ENCODE measurements at places on chromosomes 6 and 20.

DNA sequence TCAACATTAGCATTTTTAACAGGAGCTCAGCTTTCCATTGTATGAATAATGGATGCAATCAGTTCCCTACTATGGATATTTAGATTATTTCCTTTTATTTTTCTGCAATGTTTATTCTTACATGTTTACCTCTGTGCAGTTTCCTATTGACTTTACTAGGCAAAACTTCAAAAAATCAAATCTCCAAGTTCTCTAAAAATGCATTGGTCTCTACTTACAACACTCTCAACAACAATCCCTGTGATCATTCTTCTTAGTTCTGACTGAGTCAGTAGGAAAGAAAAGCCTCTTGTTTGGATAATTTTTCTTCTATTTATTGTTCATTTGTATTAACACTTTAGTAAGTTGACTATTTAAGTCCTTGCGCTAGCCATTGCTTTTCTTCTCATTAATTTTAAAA, 126.1 kb downstream of the KIF13A start:
- no peak for DNase-seq

GRCh38 chr6:25369036-25369432, 89.9 kb downstream of the CARMIL1 start:
- no peak for DNase-seq

DNA sequence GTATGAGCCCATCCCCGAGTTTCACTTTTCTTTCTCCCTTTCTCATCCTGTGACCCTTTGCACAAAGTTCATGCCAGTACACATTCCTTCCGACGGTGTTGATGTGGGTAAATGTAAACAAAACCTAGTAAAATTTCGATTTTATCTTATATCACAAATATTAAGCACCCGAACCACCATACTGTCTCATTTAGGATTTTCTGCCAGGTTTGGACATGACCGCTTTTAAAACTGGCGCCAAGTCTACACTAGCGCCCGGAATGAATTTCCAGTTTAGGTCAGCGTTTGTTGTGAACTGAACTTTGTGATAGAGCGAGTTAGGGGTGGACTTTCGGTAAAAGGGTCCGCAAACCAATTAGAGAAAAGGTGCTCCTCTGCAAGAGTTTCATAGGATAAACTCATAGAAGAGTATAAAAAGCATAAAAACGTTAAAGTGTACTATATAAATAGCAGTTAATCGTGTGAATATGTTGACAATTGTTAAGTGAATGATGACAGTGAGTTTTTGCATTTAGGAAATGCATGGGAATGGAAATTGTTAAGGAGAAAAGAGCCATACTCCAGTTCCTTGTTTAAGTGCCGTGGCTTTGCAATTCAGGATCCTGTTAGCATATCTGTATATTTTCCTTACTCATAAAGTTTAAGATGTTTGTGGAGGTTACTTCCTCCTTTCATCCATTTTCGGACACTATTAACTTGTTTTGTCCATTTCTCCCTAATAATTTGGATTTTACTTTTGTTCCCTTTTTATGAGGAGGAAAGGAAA, 937 bp downstream of the AKAP7 start:
- DNase-seq = no peak

DNA sequence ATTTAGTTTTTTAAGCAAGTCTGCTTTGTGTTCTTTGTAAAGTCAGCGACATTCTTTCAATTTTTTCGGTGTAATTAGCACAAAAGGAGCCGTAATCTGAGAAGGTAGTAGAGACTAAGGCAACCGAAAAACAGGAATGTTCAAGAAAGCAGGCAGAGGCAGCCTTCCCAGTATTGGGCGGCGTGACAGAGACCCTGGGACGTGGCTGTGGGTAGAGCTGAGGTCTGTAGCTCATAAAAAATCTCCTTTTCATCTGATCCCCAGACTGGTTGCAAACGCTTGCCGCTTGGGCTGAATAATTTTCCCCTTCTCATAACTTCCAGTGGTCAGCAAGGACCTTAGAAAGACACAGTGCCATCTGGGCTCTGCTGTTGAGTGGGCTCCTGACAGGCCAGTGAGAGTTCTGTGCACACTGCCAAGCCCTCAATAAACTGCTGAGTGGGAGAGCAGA, 30.8 kb downstream of the GNAS start:
- no peak for DNase-seq

DNA sequence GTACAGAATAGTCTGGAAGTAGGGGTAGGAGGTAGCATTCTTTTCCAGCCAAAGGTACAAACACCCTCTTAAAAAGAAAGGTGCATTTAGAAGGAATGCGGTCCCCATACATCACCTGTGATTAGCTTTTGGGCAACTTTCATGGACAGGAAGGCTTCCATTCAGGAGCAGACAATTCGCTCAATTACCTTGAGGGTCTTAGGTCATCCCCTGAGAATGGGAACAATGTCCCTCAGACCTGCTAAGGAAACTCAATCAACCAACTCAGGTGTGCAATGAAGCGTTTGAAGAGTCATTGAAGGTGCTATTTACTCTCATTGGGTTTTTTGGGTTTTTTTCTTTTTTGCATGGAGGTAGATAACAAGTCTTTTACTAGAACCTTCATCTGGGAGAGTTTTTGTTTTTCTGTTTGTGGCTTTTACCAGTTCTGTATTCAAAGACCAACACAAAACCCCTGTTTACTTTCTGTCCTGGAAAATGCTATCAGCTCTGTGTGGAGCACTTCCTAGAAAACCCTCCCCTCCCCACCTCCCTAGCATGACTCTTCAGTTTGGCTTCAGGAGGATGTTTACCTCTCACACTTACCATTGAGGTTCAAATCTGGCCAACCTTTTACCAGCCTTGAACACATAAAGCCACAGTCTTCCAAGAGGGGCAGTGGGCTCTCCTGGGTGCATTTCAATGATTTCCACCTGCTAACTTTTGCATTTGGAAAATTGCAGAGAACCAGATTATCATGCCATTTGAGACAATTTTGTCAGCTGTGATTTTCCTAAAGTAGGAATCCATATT, 271.2 kb upstream of the PRDM1 start:
- DNase-seq = no peak

- no peak for DNase-seq
Measured at GRCh38 chr6:105747823-105748405, 338.2 kb upstream of the PRDM1 start.

GRCh38 chr6:135919026-135919425, 67.5 kb downstream of the PDE7B start:
- no peak for DNase-seq

- no peak for DNase-seq
Measured at GRCh38 chr6:122791310-122791679, 2.2 kb downstream of the SMPDL3A start.

GRCh38 chr6:153435787-153436186, 304.7 kb upstream of the RGS17 start:
- DNase-seq = no peak

DNA sequence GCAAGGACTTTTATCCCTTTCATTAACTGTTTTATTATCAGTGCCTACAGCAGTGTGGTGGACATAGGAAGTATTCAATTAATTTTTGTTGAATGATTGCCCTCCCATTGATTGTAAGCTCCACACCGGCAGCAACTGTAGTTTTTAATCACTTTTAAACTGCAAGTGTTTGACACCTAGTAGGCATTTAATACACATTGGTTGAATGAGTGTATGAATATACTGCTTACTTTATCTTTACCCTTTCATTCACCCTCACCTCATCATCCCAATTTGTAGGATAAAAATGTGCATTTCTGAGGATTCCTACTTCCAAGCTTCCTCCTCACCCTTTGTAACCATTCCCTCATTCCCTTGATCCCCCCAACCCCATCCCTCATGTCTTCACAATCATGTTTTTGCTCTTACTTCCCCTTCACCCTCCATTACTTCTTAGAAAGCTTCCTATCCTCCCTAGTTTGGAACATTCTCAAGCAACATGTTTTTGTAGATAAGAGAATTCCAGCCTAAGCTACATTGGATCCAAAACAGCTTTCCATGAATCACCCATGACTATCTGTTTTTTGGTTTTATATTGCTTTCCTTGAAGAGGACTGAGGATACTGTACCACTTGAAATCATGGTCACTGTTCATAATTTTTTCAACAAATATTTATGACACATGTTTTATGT, 955 bp upstream of the SLC26A8 start:
- no peak for DNase-seq

DNA sequence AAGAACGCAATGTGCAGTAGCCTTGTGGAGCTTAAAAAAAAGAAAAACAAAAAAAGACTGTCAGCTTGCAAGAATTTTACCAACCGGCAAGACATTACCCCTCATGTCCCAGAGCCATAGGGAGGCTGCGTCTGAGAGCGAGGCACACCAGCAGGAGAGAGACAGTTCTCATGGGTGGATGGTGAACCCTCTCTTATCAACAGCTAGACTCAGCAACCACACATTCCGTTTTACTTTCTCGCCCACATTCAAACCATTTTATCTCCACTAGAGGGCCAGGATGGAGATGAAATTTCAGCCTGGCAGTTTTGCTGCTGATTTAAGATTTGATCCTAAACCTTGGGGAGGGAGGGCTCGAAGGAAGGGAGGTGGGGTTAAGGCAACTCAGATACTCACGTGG, 247.0 kb downstream of the ATXN1 start:
- DNase-seq = peak; percentile 43

- no peak for DNase-seq
Measured at GRCh38 chr6:90238496-90239266, 58.0 kb downstream of the BACH2 start.

DNA sequence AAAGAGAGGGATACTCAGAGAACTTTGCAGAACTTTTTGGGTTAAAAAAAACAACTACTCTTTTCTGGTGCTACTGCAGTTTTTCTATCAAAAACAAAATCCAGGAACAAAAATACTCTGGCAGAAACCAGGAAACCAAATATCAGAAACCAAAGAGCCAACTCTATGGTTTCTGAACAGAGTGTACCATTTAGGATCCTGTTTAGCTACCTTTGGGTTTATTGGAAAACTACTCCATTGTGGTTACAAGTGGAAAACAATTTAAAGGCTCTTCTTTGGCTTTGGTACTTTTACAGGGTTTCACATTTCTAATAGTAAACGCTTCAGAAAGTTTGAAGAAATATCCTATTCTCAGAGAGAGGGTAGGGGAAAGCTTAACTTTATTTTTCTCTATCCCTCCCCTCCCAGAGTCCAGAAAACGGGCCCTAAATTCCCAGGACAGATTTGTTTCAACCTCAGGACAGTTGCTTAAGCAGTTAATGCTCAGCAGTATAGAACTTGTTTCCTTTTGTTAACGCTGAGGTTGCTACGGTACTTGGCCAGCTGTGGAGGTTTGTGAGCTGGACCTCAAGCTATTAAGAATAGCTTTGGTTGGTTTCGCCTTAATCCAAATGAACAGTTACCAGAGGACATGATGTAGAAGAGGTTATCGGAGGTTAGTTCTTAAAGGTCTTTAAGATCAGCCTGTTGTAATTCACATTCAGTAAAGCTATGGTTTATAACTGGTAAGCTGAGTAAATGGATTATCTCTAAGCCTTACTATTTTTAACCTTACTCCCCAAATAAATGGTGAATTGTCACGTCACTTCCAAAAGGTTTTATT, 47.9 kb downstream of the FOXO3 start:
- no peak for DNase-seq

DNA sequence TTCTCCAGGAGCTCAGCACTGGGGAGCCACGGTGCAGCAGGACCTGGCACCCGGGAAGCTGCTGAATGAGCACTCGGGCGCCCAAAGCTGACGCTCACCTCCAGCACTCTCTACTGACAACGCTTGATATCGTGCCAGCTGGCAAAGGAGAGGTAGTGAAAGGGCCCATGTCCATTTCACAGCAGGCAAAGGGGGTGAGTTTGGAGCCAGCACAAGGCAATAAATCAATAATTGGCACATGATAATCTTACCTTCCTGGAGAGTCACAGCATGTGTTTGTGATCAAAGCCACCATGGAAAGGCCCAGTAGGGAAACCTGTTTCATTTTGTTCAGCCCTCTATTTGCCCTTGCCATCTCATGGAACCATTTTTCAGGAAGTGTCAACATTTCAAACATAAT, 23.3 kb upstream of the SMIM26 start:
- DNase-seq = no peak

DNA sequence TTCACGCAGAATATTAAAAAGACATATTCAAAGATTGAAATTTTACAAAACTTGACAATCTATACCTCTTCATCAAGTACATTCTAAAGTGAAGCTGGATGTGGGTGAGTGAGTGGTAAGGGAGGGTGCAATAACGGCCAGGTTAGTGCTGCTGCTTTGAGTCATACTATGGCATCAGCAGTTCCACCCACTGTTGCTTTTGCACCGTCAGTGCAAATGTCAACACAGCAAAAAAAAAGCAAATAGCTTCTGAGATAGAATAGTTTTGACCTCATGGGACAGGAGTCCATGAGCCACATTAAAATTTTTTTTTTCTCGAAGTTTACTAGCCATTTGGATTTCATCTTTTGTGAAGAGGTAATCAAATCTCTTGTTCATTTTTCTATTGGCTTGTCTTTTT, 31.8 kb downstream of the PSMF1 start:
- DNase-seq = no peak

GRCh38 chr6:139107051-139107450, 27.8 kb upstream of the HECA start:
- DNase-seq = no peak

DNA sequence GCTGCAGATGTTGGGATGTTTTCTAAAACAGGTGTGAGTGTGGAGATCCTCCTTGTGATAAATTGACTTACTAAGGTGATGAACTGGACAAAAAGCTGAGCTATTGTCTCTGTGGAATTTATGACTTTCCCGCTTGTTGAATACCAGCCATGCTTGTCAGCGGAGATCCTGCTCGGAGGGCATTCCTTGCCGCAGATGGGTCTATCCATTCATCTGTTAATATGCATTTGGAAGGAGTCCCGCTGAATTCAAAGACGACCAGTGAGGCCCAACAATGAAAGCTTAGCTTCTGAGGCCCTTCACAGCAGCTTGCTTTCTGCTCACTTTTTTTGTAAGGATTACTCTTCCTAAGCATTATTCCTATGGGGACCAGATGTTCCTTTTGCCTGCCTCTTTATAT, 124.9 kb downstream of the TIAM2 start:
- no peak for DNase-seq

DNA sequence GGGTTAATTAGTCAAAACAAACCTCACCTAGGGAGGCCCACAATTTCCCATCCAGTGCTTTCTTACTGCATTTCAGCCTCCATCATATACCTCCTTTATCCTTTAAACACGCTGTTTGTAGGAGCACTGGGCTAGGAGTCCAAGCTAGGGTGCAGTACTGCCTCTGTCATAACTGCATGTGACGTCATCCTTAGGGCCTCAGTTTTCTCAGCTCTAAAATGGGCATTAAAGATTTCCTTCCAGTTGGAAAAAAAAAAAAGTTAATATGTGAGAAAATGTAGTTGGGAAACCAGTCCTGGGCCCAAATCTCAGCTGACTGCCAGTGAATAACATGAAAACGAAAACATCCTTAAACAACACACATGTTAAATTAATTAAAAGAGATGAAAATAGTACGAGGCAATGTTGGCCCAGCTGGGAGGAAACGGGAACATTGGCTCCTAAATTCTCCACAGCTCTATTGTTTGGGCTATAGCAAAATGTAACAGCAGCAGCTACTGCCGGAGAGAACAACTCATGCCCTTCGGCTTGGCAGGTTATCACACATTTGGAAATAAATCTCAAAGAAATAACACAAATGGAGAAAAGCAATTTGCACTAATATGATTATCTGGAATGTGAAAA, 79.9 kb upstream of the CCDC167 start:
- no peak for DNase-seq

GRCh38 chr6:50361641-50362331, 312.1 kb upstream of the DEFB112 start:
- DNase-seq = no peak

GRCh38 chr20:45792317-45793118, 764 bp downstream of the DNTTIP1 start:
- no peak for DNase-seq

Measured in activated T-cell treated with anti-CD3 and anti-CD28 coated beads, Interleukin-2, amount 50 U/mL, for 24 hours (primary cell).